ENCODE measurements at places on chromosomes 6 and 20.

DNA sequence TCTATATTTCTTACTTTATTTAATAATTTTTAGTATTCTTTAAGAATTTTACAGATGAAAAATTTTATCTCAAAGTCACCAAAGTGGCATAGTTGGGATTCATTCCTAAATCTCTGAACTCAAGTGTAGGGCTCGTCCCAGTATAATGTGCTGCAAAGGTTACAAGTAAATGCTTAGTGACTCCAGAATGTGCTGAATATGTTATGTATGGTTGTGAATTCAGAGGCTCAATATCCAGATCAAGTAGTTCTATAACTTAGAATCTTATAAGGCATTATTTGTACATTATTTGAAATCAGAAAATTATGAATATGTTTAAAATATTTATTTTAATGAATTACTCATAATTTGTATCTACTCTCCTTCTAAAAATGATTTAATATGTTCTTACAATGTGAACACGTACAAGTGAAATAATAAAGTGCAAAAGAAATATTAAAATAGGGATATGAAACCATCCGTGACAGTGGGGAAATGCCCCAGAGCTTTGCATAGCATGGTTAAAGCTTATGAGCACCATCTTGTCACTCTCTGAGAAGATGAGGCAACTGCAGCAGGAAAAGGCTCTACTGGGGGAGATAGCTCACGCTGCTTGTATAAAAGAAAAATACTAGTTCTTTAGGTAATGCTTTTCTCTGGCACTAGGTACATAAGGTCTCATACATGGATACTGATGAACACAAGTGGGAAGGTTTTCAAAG lies 259.0 kb downstream of the FOXC1 start:
- no peak for DNase-seq

GRCh38 chr6:15194453-15194852 lies 51.4 kb upstream of the JARID2 start:
- no peak for DNase-seq

DNA sequence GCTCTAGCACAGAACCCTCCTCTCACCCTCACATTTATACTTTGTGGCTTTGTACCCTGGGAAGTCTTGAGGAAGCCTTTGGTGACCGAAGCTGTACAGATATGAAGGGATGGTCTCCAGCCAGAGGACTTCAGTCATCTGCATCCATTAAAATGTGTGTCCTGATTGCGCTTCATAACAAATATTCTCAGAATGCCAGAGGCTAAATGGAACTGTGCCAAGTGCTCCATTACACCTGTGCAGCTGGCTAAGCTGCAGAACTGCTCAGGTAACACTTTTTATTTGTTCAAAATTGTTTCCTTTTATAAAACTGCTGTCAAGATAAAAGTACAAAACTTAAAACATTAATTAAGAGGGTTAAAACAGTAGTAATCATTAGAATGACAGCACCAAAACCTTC lies 22.3 kb downstream of the TPBG start:
- no peak for DNase-seq

DNA sequence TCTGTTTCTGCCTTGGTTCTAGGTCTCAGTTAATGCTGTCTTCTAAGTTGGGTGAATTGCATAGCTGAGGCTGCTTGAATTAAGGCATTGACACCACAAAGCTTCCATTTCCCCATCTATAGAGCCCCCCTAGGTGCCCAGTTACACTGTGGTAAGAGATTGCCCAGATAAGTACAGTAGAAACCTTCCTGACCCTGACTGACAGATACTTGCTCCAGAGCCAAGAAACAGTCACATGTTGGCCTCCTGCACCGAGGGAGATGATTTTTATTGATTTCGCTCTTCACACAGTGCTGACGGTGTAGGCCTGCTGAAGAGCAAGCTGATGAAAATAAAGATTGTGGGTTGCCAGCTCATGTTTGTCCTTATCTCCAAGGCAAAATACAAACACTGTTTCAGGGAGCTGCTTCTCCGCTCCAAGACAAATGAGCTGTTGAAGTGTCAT lies 67.9 kb downstream of the TRMT11 start:
- no peak for DNase-seq
